ENCODE measurements at places on chromosomes 6 and 20.

GRCh38 chr6:126614642-126615504 is 275.0 kb downstream of the CENPW start:
- DNase-seq = no peak

- DNase-seq = no peak
Measured at GRCh38 chr6:93858213-93858612, 438.9 kb upstream of the EPHA7 start.

DNA sequence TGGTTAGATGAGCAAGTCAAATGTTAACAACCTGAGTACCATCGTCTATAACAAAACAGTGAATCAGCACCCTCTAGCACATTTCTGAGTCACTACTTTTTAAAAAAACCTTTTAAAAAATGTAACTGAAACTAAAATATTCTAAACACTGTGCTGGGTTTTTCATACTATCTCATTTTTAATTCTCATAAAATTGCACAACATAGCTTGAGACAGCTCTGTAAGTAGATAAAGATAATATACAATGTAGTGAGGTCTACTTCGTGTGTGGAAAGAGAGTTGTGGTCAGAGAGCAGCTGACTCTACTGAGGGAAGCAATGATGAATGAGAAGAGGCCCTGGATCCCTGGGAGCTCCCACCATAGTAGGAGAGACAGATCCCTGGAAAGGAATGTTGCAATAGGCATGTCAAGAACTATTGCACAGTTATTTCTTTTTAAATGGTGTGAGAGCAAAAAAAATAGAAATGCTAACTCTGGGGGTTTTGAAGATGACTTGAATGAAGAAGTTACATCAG is 13.6 kb upstream of the CALHM6 start:
- DNase-seq = no peak

GRCh38 chr6:82493467-82493866 is 129.8 kb downstream of the TPBG start:
- no peak for DNase-seq

DNA sequence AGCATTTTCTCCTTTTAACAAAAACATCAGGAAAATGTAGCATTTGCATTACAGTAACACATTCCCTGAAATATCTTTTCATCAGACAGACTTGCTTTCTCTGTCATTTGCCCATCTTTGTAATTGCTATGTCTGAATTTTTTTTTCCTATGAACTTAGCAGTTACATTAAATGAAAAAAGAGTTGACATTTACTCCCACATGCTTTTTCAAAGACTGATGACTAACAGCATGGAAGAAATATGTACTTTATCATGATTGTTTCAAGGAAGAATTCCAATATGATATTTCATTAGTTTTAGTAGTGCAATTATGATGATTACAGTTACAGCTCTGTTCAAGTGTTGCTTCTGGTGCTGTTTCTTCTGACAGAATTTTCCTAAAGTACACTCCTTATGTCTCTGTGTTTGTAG is 864.5 kb upstream of the MAN1A1 start:
- DNase-seq = no peak

DNA sequence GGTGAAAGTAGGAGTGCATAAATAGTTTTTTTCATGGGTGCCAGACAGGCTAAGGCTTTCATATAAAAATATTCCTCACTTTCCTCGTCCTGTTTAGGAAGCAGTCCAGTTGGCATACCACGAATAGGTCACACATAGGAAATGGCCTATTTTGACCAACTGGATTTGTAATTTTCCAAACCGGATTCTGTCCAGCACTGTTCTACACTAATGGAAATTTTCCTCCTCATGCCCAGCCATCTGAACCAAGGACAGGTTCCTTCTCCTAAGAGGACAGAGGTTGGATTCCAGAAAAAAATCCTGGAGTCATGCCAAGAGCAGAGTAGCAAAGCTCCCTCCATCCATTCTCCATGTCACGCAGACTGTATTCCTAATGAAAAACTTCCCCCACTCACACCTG is 43.1 kb downstream of the PANK2 start:
- no peak for DNase-seq
